ENCODE measurements at places on chromosomes 5 and 9.

DNA sequence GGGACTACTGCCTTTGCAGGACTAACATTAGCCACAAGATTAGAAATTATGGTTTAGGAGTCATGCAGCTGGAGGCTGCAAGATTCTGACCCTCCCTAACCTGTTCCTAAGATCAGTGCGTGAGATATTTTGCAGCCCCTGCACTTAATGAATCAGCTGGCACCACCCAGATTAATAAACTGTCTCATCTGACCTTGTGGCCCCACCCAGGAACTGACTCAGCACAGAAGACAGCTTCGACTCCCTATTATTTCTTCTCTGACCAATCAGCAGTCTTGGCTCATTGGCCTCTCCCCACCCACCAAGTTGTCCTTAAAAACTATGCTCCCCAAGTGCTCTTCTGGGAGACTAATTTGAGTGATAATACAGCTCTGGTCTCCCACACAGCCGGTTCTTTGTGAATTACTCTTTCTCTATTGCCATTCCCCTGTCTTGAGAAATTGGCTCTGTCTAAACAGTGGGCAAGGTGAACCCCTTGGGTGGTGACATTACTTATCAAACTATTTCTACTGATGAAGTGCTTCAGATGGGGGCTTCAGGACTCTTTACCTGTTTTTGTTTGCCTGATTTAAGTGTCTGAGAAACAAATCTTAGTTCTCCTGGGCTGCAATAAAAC, 17.0 kb downstream of the CTSL start:
- DNase-seq = no peak

DNA sequence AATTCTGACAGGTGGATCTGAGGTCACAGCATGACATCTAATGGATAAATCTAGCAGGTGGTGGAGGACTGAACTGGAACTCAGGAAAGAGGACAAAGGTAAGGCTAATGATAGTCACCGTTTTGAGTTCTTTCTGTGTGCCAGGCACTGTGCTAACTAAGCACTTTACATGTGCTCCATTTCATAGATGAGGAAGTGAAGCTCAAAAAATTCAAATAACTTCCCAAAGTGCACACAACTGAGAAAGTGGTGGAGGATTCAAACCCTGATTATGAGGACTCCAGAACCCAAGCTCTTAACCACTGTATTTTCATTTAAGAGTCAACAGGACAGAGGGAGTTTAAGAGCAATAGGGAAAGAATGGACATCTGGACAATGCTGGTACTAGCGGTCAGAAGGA, 7.1 kb upstream of the DELE1 start:
- no peak for DNase-seq

- DNase-seq = no peak
Measured at GRCh38 chr5:149435015-149435376, 55.9 kb upstream of the IL17B start.

DNA sequence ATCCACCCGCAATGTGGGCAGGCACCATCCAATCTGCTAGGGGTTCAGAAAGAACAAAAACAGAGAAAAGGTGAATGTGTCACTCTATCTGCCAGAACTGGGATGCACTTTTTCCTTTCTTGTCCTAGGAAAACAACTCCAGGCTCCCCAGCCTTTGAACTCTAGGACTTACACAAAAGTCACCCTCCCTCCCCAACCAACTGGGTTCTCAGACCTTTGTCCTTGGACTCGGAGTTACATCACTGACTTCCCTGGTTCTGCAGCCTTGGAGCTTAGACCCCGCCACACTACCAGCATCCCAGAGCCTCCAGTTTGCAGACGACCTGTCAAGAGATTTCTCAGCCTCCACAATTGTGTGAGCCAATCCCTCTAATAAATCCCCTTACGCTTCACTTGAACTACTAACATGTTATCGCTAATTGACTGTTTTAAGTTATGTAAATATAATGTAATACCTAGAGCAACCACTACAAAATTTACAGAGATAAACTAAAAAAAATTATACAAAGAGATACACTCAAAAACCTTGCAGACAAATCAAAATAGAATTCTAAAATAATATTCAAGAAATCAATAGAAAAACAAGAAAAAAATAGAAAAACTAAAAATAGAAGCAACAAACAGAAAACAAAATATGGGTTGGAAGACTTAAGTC, 5.3 kb upstream of the UBLCP1 start:
- no peak for DNase-seq

- no peak for DNase-seq
Measured at GRCh38 chr5:177434437-177434836, 8.0 kb downstream of the GRK6 start.

GRCh38 chr5:145971108-145971507, 34.7 kb downstream of the SH3RF2 start:
- no peak for DNase-seq

GRCh38 chr5:65855766-65856315, 70.5 kb upstream of the ERBIN start:
- peak; percentile 31 for DNase-seq

- no peak for DNase-seq
Measured at GRCh38 chr5:1000329-1000728, 8.3 kb upstream of the NKD2 start.

DNA sequence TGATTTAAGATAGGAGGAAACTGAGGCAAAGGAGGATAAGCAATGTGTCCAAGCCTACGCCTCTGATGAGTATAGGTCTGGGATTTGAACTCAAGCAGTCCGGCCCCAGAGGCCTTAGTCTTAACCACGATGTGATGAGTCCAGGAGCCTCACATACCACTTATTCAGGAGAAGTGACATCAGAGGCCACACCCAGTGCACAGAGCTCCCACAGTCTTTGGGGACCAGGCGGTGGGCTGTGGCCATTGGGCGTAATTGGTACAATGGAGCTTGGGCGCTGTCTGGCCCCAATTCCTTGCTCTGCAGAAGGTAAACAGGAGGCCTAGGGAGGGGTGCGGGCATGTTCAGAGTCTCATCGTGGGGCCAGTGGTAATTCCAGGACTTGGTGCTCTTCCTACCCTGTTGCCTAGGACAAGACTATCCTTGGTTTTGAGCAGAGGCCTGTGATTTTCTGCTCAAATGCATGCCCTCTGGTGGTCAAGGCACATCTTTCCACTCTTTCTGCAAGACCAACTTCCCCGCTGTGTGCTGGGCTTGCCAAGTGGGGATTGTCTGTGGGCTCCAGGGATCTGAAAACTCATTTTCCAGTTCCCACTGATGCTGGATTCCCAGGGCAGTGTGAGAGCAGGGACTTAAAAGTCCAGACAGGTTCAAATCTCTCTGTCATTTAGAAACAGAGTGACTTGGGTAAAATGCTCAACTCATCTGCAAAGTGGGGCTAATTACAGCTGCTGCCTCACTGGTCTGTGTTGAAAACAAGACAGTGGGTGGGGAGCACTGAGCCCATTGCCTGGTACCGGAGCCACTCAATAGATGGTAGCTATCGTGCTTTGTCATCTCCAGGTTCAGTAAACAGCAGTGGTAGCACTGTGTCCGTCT, 15.8 kb downstream of the NDST1 start:
- no peak for DNase-seq

- no peak for DNase-seq
Measured at GRCh38 chr5:91797576-91797975, 414.5 kb upstream of the ARRDC3 start.

GRCh38 chr9:89842267-89842768, 237.5 kb downstream of the GADD45G start:
- peak; percentile 87 for DNase-seq

- no peak for DNase-seq
Measured at GRCh38 chr9:450057-450456, 235.4 kb downstream of the DOCK8 start.

DNA sequence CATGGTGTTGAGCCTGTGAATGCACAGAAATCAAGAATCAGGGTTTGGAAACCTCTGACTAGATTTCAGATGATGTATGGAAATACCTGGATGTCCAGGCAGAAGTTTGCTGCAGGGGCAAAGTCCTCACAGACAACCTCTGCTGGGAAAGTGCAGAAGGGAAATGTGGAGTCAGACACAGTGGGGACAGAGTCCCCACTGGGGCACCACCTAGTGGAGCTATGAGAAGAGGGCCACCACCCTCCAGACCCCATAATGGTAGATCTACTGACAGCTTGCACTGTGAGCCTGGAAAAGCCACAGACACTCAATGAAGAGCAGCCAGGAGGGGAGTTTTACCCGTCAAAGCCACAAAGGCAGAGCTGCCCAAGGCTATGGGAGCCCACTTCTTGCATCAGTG, 181.9 kb upstream of the SEMA6A start:
- DNase-seq = no peak

GRCh38 chr5:153999995-154000394, 38.7 kb downstream of the FAM114A2 start:
- DNase-seq = no peak

DNA sequence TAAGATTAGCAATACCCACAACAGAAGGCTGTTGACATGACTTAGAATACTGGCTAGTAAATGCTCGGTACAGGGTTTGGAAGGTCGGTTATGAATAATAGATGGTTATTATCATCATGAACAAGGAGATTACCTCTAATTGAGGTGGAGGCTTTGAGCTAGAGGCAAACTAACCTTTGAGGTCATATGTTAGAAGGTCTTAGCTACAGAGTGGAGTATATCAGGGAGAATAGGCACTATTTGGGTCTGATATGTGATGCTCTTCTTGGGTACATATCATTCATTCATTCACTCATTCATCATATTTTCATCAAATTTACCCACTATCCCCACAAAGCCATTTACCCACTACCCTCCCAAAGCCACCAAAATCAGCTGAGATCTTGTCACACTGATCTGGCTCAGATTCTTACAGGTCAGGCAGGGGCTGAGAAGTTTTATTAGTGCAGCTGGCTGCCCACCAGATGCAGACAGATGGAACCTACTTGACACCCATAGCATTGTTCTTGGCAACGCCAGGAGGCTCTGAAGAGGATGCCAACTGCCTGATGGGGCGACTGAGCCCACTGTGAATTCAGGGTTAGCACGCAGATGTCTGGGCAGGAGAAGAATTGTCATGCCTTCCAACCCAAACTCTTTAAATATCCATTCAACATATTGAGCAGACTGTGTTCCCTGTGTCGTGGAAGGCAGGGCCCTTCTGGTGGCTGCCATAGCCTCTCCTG, 90.2 kb upstream of the SH3PXD2B start:
- no peak for DNase-seq

Data from esophagus muscularis mucosa (tissue), 4 donors.